Hematopoietic multipotent progenitor cell treated with erythropoietin and hydrocortisone succinate and interleukin-3 and kit ligand, for 6 days (in vitro differentiated cells): ENCODE measurements at places on chromosomes 6 and 20.

DNA sequence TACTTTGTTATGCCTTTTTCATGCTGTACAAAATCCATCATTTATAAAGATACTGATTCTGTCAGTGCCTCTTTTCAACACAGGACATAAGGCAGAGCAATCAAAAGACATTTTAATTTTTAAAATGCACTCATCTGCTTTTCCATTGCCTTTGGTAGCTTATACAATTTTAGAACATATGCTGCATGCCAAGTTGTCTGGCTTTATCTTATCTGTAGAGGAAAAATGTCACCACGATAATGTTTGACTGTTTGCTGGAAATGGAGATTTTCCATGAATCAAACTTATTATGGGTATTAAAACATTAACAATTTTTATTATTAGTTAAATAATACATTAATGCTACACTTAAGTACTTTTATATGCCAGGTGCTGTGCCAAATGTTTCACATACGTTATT lies 50.5 kb downstream of the NKAIN2 start:
- DNase-seq: no peak

- no peak for DNase-seq
Measured at GRCh38 chr6:112821476-112821875, 474.3 kb downstream of the RFPL4B start.

DNA sequence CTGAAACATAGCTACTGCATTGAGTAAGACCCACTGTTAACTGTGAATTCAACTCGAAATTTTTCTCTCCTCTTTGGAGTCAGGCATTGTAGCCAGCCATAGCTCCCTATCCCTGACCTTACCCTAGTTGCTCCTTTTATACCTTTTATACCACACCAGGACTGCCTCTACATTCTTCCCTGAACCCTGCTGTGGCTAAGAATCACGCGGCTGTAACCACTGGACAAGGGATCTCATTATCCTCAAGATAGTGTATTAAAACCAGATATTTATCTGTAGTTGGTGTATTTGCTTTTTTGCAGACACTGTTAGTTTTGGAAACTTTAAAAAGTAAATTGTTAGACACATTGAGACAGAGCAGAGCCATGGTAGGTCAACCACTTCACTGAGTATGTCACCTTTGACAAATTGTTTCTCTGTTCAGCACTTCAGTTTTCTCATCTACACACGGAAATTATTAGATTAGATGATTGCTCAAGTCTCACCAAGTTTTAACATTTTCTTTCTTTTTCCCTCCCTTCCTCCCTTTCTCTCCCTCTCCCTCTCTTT lies 171.9 kb upstream of the PRND start:
- no peak for DNase-seq

DNA sequence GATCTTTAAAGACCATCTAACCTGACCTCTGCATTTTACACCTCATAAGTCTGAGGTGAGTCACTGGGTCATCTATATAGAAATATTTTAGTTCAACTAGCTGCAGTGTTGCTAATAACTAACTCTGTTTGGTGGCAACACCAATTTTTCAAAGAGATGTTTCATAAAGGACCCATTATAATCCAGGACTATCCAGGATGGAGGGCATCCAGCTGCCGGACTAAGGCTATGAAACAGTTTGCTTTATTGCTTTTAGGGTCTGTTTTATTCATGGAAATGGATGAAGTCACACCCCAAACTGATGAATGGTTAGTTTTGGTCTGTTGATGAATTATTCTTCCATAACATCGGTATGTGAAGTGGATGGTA lies 204.2 kb upstream of the GMDS start:
- no peak for DNase-seq

GRCh38 chr6:41635365-41635764 lies 2.9 kb upstream of the MDFI start:
- DNase-seq: no peak

DNA sequence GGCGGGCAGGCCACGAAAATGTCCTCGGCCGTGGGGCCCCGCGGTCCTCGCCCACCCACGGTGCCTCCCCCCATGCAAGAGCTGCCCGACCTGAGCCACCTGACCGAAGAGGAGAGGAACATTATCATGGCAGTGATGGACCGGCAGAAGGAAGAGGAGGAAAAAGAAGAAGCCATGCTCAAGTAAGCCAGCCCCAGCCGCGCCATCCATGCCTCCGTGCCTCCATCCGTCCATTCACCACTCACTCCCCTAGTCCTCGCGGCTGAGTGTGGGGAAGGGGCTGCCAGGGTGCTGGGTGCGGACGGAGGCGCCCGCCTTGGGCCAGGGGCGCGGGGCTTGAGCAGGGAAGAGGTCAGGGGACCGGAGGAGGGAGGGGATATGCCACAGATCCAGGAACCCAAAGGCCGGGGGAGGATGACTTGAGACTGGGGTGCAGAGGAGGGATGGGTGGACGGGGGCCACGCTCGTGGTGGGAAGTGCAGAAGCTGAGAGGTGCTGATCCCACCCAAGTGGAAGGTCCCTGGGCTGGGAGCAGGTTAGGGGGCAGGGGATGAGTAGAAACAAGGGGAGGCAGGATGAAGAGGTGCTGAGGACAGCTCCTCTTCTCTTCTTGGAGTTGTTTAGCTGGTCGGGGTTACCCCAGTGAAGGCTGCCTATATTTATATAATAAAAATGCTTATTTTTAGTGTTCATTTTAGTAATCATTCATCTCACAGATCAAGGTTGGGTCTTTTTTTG lies 825 bp downstream of the RIMS1 start:
- DNase-seq: no peak
